Thoracic aorta (tissue), 2 donors: ENCODE measurements at places on chromosomes 3 and 15. TPM values are rescaled to one million over a fixed set of nuclear protein-coding genes. Genes with fewer than 3 reads are reported as not detected.

- no peaks in the 10 kb centered on the region for H3K36me3 ChIP-seq
- H3K4me3 ChIP-seq, result no peak overlapping the region
- no peaks in the 10 kb centered on the region for H3K27me3 ChIP-seq
Observed at GRCh38 chr3:115428841-115429240, 194.5 kb upstream of the GAP43 start.

GRCh38 chr3:53113293-53114010 is 16.8 kb downstream of the RFT1 start:
- no peak overlapping the region for H3K4me3 ChIP-seq
- peaks cover 22% of the 10 kb centered on the region for H3K36me3 ChIP-seq
- DNase-seq, result no peak
- H3K27ac ChIP-seq, result no peak overlapping the region

DNA sequence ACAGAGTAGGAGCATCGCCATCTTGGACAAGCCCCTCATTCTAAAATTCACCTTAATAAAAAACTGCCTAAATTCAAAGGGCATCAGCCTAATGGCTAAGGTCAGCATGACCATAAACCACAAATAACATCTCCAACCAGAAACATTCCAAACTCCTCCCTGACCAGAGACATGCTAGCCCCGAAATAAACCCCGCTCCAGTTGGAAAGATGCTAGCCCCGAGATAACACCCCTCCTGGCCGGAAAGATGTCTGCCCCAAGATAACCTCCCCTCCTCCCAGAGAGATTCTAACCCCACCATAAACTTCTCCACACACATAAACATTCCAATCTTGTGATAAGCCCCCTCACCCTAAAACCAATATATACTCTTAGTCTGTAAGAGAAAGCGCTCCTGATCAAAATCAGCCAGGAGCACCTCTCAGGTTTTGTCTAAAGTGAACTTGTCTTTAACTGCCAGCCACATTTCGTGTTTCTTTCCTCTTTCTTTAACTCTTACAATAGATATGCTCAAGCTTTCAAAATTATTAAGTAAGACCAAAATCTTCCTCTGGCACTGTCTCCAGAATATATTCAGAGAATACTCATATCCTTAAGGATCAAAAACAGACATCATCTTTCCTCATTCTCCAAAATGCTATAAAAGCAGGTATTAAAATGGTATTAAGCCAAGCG is 104.1 kb downstream of the GSK3B start:
- H3K36me3 ChIP-seq, result no peaks in the 10 kb centered on the region
- no peaks in the 10 kb centered on the region for H3K27me3 ChIP-seq
- H3K4me1 ChIP-seq, result peaks cover 6% of the 10 kb centered on the region
- H3K27ac ChIP-seq, result no peak overlapping the region
- no peak for DNase-seq

GRCh38 chr3:161559177-161559998 is 62.8 kb downstream of the OTOL1 start:
- no peak overlapping the region for H3K4me3 ChIP-seq
- DNase-seq, result no peak
- H3K36me3 ChIP-seq, result no peaks in the 10 kb centered on the region
- no peaks in the 10 kb centered on the region for H3K4me1 ChIP-seq
- H3K27ac ChIP-seq, result no peak overlapping the region
- no peaks in the 10 kb centered on the region for H3K27me3 ChIP-seq

SLC22A13 gene
- 0.99 TPM for total RNA-seq

GRAMD1C gene
- total RNA-seq, result 10.7 TPM
